Cerebellar cortex (tissue), 1 donor: ENCODE measurements at places on chromosomes 12 and 14.

- peak; percentile 49 for DNase-seq
Measured at GRCh38 chr12:42213954-42214426, 24.1 kb downstream of the YAF2 start.

- no peak for DNase-seq
Measured at GRCh38 chr14:57417228-57417627, 26.8 kb downstream of the NAA30 start.

DNA sequence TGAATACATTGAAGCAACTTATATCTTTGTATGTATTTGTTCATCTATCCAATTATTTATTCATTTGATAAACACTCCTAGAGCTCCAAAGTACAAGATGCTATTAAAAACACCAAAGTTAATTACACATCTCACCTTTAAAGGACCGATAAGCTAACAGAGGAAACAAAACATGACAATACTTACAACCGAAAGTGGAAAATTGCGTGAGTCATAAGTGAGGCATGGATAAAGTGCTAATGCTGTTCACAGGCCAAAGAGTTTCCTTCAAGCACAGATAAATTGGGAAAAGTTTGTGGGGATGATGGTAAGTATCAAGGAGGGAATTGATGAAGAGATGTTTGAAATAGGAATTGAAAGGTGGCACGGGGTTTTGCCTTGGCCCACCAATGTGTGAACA lies 172.8 kb upstream of the KITLG start:
- DNase-seq = no peak

- no peak for DNase-seq
Measured at GRCh38 chr14:100203146-100203545, 35.8 kb upstream of the YY1 start.

GRCh38 chr12:817941-818600 lies 65.7 kb downstream of the WNK1 start:
- no peak for DNase-seq

GRCh38 chr12:50647479-50647878 lies 116.4 kb upstream of the ATF1 start:
- no peak for DNase-seq

GRCh38 chr12:51118706-51119105 lies 35.3 kb upstream of the CSRNP2 start:
- DNase-seq = no peak

DNA sequence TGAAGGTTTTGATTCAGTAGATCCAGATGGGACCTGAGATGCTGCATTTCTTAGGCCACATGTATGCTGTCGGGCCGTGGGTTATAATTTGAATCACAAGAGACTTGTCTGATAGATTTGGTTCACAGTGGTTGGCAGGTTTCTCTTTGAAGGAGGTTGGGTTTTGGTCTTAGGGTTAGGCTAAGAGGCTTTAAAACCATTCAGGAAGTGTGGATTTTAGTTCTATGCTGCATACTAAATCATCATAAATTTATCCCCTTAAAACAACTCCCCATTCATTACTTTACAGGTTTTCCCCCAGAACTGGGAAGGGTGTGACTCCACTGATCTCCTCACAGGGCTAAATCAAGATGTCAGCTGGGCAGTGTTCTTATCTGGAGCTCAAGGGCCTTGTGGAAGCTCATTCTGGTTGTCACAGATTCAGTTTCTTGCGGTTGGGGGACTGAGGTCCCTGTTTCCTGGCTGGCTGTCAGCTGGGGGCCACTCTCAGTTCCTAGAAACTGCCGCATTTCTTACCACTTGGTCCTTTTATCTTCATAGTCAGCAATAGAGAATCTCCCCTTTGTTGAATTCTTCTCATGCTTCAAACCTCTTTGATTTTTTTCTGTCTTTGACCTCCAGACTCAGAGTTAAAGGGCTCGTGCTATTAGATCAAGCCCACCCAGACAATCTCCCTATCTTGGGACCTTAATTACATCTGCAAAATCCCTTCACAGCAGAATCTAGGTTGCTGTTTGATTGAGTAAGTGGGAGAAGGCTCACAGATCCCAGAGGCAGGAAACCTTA lies 20.6 kb upstream of the PCNX1 start:
- no peak for DNase-seq

DNA sequence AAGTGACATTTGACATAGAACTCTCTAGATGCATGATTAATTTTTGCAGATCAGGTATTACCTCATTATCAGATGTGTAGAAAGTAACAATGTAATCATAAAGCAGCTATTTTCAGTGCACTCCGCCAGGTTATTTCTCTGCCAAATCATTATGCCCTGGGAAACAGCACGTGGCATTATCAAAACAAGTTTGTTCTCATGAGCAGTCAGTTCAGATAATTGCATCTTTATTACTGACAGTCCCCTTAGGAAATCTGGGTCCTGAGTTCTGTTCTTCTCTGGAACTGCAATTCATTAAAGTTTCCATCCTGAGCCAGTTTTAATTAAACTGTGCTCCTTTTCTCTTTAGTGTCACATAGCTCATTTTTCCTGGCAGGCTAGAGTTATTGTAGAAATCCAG lies 94.7 kb upstream of the KRR1 start:
- DNase-seq = no peak

GRCh38 chr12:26402648-26403047 lies 207.3 kb downstream of the SSPN start:
- DNase-seq = peak; percentile 56

DNA sequence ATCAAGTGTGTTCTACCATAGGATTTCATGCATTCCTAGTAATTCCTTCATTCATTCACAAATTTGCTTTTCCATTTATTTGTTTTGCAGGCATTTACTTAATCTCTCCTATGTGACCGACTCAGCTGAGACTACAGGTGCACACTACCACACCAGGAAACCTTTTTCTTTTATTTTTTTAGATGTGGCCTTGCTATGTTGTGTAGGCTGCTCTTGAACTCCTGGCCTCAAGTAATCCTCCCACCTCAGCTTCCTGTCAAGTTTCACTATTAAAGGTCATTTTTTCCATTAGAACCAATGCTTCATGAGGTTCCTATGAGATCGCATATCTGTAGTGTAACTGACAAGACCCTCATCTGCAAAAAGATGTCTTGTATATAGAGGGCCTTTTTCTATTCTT lies 1218.7 kb downstream of the VRK1 start:
- no peak for DNase-seq

DNA sequence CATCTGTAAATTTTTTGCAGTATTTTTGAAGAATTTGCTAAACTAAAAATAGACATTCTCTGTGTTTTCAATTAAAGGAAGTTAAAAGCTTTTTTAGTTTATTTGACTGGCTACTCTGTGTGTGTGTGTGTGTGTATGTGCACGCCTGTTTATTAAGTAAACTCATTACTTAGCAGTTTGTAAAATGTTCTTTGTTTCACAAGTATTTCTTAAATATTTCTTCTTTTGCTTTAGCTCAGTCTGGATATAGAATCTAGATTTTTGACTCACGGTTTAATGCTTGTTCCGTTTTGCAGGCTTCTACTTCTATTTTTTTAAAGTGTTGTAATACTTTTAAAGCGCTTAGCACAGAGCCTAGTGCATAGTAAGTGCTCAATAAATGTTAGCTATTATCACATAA lies 46.5 kb upstream of the KCNMB4 start:
- no peak for DNase-seq

DNA sequence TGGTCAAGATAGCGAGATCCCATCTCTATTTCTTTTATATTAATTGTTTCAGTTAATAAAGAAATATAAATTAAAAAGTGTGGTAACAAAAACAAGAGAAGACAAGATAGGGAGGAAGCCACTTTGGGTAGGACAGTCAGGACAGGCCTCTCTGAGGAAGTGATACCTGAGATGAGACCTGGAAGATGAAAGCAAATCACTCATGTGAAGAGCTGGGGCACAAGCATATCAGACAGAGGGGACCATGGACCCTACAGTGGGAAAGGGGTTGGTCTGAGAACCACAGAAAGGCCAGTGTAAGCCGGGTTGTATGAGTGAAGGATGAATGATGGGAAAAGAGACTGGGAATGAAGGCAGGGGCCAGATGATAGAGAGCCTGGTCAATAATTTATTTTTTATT lies 1.8 kb upstream of the MED6 start:
- no peak for DNase-seq

GRCh38 chr12:120473807-120474615 lies 4.5 kb upstream of the SRSF9 start:
- no peak for DNase-seq

- DNase-seq = peak; percentile 16
Measured at GRCh38 chr12:66279123-66279712, 23.1 kb upstream of the HELB start.

- peak; percentile 40 for DNase-seq
Measured at GRCh38 chr12:96047229-96048211, 12.1 kb upstream of the LTA4H start.

GRCh38 chr14:94770251-94770749 lies 387 bp upstream of the GSC start:
- no peak for DNase-seq

GRCh38 chr12:125890971-125891370 lies 825.7 kb downstream of the AACS start:
- no peak for DNase-seq

- no peak for DNase-seq
Measured at GRCh38 chr12:1369938-1370500, 224.4 kb downstream of the FBXL14 start.

DNA sequence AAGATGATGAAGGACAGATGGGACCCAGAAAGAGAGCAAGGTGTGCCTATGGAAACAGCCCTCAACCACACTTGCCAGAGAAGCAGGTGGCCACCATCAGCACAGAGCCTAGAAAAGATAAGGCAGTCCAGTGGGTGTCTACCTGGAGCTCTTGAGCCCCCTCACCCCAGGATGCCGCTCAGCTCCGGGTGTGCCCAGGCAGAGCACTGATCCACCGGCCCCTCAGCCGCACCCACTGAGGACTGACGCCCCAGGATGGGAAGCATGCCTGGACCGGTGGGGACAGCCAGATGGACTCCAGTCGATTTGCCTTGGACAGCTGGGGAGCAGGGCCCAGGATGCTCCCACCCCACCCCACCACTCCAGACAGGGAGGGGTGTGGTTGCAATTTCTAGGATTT lies 15.1 kb upstream of the ZFP36L1 start:
- no peak for DNase-seq

DNA sequence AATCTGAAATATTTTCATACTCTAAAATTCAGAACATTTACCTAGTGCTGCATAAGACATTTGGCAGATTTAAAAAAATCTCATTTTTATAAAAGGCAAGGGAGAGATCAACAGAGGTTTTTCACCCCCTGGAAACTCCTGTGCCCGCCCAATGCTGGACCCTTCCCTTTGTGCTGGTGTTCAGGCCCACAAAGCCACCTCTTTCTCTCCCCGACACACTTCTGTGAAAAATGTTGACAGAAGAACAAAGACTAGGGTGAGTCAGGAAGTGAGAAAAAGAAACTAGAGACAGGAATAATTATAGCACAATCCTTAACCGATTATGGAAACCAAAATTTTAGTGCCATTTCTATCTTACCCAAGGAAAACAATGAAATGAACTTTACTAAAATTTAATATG lies 197.7 kb upstream of the STXBP6 start:
- DNase-seq = no peak

DNA sequence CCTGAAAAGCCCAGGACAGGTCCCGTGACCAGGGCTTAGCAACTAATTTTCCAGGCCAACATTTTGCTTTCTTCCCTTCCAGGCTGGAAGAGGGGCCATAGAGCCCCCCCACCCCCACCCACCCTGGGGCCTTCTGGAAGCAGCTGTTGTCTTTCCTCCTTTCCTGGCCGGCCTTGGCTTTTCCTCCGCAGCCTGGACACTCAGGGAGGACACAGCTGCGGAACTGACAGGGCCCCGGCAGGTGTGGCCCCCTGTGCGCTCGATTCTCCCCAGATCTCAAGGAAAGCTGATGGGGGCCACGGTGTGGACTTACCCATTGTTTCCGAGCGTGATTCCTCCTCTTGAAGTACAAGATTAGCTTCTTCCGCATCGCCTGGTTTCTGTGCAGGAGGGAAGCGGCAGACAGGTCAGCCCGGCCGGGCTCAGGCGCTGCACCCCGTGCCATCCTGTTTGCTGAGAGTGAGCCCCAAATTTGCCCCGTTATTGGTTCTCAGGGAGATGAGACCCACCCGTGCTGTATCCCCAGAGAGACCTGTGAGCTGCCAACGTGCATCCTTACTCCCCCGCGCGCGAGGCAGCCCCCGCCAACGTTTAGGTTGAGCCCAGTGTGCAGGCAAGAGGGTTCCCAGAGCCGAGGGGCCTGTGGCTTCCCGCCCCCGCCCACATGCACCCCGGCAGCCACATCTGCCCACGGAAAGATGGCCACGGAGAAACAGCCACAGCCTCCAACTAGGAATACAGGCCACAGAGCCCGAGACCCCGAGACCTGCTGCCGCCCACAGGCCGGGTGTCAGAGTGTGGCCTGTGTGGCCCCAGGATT lies 129.6 kb downstream of the NCOR2 start:
- no peak for DNase-seq
